Choroid plexus epithelial cell (primary cell): ENCODE measurements at places on chromosomes 11 and 22.

DNA sequence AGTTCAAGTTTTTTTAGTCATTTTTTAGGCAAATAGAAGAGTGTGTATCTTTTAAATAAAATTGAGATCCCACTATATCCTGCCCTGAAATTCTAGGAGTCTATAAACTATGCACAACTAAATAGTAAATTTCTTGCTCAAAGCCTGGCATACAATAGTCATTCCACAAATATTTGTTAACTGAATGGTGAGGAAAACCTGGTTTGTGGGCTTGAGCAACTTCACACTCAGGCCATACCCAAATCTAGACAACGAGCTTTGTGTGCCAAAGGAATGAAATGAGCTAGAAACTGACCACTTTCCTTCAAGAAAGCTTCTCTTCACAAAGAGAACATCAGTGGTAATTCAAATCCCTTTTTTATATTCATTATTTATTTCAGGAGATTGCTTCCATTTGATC lies 39.6 kb upstream of the AMOTL1 start:
- peak; percentile 48 for DNase-seq

DNA sequence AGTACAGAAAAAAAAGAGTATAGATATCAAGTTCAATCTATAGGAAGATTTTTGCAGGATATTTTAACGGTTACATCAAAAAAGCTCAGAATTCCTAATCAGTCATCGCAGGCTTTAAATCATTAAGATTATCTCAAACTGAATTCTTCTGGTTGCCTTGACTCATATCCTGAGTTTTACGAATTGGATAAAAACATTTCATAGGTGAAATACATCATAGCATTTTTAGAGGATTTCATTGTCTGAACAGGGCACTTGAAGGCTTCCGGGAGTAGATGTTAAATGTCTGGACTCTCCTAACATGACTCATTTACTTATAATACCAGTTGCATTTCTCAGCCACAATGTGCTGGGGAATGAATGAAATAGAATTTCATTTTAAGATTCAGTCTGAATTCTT lies 2216.6 kb upstream of the RAG2 start:
- peak; percentile 49 for DNase-seq

- DNase-seq, result peak; percentile 40
Observed at GRCh38 chr22:45477366-45478107, 25.1 kb upstream of the FBLN1 start.

DNA sequence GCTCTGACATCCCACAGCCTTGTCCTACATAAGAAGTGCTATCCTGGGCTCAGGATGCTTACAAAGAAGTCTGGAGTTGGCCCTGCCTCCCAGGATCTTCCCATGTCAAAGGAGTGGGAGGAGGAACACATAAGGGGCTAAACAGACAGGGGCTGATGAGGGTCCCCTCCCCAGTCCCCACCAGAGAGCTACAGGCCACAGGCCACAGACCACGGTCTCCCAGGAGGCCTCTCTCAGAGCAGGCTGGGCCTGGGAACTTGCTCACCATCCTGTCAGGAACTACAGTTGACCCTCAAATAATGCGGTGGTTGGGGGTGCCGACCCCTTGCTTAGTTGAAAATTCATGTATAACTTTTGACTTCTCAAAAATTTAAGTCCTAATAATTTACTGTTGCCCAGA lies 315.5 kb downstream of the NTM start:
- no peak for DNase-seq

DNA sequence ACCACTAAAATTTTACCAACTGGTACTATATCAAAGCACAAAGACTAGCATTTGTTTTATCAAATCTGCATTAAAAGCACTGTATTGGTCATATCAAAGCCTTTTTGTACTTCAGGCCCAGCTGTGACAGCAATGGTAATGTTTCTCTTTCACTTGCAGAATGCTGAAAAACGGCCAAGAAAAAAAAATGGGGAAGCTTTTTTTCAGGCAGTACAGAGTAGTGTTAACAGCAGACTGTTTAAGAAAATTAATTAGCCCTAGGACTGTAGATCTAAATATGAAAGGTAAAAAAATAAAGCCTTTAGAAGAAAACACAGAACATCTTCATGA lies 33.3 kb downstream of the DENND5A start:
- peak; percentile 75 for DNase-seq
